ENCODE measurements at places on chromosomes 12 and 14. TPM values are rescaled to one million over a fixed set of nuclear protein-coding genes. Genes with fewer than 3 reads are reported as not detected.

GRCh38 chr14:33551963-33552362, 398.9 kb downstream of the EGLN3 start:
- no peak for DNase-seq

DNA sequence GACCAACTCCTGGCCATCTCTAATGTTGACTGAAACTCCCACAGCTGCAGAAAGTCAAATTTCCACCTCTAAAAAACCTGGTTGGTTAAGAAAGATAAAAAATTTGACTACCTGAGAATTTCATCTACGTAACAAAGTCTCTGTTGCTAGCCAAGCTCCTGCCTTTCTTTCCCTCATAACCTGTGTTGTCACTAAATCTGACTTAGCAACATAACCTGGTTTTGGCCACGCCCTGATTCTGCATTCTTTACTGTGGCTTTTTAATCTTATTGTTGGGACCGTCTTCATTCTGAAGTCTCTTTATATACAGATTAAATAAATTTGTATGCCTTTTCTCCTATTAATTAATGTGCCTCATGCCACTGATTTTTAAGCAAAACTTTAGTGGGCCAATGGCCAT, 16.1 kb upstream of the CD69 start:
- no peak for DNase-seq

- DNase-seq, result no peak
Observed at GRCh38 chr12:75360920-75361319, 26.4 kb downstream of the GLIPR1L1 start.

- DNase-seq, result no peak
Observed at GRCh38 chr12:68281322-68282077, 28.1 kb upstream of the IL22 start.

GRCh38 chr12:93234641-93235040, 143.1 kb upstream of the NUDT4 start:
- no peak for DNase-seq

GRCh38 chr12:52708010-52708409, 4.7 kb upstream of the KRT77 start:
- no peak for DNase-seq

DNA sequence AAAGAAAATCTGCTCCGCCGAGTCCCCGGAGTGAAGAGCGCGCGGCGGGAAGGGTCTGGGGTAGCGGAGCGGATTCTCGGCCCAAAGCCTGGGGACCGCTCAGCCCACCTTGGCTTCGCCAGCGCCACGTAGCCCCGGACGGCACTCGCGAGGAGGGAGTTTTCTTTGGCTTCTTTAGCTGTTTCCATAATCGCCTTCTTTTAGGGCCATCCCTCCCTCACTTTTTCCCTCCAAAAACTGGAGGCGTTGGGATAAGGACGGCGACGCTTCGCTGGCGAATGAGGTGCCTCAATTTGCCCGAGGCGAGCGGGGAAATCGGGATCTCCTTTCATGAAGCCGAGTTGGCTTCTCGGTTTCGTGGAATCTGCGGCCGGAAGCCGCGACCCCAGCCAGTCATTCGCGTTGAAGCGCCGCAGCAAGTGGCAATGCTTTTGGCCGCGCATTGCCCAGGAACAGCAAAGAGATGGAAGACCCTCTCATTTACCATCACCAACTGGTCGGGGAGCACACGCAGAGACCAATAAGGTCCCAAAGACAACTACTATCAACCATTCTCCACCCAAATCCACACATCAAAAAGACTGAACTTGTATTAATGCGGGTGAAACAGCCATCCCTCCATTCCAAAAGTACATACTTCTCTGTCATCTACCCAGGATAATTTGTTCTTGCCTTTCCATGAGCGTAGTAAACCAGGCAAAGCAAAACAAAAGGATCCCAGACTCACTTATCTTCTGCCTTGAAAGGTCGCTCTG, 8.4 kb upstream of the SIX1 start:
- no peak for DNase-seq

DNA sequence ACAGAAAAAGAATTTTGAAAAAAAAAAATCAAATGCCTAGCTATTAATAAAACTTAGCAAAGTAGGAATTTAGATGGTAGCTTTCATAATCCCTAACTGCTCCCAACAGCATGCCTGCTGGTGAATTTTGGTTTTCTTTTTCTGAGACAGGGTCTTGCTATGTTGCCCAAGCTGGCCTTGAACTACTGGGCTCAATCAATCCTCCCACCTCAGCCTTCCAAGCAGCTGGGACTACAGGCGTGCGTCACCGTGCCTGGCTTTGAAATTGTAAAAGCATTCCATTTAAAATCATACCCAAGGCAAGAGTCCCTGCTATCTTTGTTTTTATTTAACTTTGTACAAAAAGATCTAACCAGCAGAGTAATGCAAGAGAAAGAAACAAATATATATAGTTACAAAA, 20.7 kb downstream of the FBXO21 start:
- DNase-seq, result no peak

DNA sequence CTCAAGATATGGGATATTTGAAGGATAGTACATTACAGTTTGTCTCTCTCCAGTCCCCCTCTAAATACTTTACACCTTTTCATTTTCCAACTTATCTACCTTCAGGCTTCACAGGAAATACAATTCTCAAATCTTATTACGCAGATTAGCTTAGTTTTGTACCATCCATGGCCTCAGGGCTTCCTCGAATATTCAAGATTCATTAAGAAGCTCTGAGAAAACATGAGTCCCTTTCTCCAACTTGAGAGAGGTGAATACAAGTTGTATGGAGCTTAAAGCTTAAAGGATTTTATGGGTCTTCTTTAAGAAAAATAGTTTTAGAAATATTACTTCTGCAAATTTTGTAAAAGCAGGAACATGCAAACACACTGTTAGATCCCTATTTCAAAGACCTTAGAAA, 1212.5 kb downstream of the GALC start:
- no peak for DNase-seq

- no peak for DNase-seq
Observed at GRCh38 chr14:73237219-73237785, at the start of gene PAPLN. Gene PAPLN (plus strand): TSS chr14:73237506. CDS start chr14:73239779, 2,273 bp downstream.

- no peak for DNase-seq
Observed at GRCh38 chr14:52020866-52021717, 31.7 kb downstream of the RTRAF start.

GRCh38 chr12:75646329-75647210, 135.2 kb upstream of the KRR1 start:
- no peak for DNase-seq

DNA sequence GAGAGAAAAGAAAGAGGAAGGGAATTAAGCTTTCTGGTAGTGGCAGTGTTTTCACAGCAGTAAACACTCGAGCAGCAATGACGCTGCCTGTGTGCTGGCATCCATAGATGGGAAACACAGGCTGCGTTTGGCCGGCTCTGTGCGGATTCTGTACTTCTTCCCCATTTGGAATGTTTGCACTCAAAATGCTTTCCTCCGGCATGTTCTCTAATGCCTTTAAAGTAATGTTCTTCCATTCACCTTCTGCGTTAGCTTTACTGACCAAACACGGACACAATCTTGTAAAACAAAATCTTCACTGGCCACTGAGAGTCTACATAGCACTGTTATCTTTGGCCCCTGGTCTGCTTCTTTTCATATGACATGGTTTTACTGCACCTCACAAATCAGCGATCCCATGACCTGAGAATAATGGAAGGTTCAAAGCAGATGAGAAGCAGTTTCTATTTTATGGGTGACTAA, 31.4 kb downstream of the DCP1B start:
- DNase-seq, result no peak

GRCh38 chr12:226401-226800, 12.4 kb upstream of the SLC6A12 start:
- no peak for DNase-seq

Gene TPH2
- total RNA-seq, result not detected

Gene PMCH
- not detected for total RNA-seq

Gene TMEM30B
- total RNA-seq, result 4.8 TPM

Gene GZMB
- not detected for total RNA-seq

Gene RNASE4
- 7.6 TPM for total RNA-seq

Gene ACTR6
- 37.8 TPM for total RNA-seq

Gene NANOG
- total RNA-seq, result not detected

Gene LMNTD1
- not detected for total RNA-seq

Gene ADAM21
- not detected for total RNA-seq

Data from epithelial cell of proximal tubule (primary cell).